ENCODE measurements at places on chromosomes 16 and 17.

- DNase-seq = no peak
These were observed 2449.5 kb downstream of the TP53TG3F start for GRCh38 chr16:35908942-35909341.

DNA sequence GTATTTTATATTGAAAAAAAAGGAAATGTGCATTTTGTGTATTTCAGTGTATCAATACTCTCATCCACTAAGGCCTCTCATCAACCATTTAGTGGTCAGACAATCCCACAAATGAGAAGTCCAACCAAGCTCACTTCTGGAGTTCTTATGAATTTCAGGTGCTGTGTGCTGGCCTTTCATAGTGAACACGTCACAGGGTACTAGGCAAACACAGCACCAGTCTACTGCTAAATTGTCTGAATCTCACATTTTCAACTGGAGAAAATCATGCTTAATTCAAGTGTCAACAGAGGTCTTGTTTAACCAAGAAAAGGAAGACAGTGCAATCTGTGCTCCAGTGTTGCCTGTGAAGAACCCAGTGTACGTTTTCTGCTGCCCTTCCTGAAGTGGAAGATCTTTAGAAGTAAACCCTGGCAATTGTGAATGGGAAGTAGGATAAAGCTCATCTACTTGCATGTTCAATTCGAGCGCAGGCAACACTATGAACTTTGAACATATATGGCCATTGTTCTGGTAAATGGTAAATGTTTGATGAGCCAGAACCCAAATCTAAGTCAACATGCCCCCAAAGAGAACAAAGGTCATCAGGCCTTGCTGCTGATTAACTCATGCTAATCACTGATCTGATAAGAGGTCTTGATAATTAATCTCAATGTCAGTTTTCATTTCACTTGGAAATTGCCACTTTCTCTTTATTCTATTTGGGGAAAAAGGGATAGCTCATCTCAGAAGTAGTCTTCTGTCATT lies 439.2 kb upstream of the SOX9 start:
- DNase-seq = no peak

DNA sequence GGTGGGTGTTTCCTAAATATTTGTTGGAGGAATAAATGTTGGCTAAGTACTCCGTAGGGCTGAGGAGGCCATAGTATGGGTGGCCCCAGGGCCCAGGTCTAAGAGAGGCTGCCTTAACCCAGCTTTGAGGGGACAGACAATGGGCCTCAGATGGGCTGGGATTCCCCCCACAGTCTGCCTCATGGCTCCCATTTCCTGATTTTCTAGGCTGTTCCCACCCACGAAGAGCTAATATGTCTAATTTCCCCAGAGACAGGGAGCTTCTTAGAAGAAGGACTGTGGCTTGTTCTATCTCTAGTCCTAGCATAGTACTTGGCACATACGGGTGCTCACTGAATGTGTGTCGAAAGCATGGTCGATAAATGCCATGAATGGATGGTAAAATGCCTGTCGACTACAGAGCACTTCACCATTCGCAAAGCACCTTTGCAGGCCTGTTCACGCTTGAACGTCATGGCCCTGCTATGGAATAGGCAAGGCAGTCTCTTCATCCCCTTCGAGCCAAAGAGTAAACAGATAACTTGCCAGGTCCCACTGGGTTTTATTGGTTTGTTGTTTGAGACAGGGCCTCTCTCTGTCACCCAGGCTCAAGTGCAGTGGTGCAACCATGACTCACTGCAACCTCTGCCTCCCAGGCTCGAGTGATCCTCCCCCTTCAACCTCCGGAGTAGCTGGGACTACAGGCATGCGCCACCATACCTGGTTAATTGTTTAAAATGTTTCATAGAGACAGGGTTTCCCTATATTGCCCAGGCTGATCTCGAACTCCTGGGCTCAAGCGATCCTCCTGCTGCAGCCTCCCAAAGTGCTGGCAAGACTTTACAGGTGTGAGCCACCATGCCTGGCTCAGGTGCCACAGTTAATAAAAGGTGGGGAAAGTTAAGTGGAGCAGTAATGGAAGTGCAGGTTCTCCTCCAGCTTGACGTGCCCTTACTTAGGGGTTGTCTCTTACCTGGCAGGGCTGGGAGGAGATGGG lies 9.7 kb downstream of the CHAD start:
- DNase-seq = no peak

DNA sequence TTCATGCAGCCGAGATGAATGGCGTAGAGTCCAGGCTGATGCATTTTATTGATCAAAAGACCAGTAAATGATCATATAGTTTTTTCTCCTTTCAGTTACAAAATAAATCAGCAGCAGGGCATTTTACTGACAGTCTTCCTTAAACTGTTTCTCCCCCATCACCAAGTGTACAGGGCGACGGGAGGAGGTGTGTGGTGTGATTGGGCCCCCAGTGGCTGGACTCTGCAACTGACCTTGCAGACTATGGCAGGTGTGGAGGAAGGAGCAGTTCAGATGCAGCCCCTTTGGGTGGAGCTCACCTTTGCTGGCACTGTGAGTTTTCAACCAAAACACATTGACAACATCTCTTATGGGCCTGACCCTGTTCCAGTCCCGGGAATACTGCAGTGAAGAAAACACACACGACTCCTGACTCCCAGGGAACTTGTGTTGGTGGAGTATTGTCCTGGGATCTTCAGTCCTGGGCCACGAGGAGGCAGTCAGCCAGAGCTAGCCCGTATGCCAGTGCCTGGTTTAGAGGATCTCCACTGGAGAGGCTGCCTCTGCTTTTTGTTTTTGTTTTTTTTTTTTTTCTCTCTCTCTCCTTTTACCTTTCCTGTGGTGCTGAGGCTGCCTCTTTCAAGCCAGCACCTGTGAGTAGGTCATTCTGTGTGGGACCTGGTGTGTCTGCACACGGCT lies 29.8 kb downstream of the KIAA0513 start:
- DNase-seq = no peak

DNA sequence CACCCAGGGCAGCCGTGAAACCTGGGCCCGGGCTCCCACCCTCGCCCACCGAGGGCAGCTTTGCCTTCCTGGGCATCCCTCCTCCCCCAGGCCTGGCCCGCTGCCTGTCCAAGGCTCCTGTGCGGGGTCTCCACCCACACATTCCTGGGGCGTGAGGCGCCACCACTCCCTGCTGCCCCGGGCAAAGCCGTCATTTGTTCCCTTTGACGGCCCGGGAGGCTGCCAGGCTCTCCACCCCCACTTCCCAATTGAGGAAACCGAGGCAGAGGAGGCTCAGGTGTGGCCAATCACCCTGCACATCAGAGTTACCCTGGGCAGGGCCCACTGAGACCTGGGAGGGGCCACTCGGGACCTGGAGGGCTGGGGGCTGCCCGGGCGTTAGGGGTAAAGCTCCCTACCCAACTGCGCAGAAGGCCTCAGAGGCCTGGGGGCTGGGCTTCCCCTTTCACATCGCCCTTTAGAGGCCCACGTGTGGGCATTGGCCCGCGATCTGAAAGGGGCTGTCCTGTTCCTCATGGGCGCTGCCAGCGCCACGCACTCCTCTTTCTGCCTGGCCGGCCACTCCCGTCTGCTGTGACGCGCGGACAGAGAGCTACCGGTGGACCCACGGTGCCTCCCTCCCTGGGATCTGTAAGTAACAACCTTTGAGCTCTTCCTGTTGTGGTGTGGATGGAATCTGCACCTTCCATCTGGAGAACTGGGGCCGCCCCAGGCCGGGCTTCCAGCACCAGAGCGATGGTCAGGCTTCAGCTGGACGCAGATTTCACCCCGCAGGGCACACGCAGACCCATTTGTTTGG lies at the start of gene MSLN:
MSLN (plus strand) TSS at position 190 of the 799 bp plus-strand sequence. CDS start 1,947 bp downstream, outside the sequence.
- DNase-seq = no peak

DNA sequence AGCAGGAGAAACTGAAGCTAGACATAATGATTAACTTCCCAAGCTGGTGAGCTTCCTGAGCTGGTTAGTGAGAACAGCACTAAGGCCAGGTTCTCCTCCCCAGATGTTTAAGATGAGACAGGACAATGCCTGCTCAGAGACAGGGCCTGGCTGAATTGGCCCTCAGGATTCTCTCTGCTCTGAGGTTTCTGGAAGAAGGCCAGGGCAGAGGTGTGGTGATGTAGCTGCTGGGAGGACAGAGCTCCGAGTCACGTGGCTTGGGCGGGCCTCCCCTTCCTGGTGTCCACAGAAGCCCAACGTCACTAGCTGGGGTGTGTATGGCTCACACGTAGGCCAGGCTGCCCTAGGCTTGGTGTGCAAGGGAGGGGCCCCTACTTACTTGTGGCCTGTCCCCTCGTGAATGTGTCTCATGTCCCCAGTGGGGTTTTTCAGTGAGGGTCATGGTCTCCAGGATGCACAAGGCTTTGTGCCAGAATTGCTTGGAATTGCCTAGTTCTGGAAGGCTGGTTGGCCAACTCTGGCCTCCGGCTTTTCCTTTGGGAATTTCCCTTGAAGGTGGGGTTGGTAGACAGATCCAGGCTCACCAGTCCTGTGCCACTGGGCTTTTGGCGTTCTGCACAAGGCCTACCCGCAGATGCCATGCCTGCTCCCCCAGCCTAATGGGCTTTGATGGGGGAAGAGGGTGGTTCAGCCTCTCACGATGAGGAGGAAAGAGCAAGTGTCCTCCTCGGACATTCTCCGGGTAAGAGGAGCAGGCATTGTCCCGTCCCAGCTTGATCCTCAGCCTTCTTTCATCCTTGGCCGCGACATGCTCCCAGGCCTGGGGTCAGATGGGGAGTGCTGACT lies 3.4 kb downstream of the NOD2 start:
- DNase-seq = no peak

DNA sequence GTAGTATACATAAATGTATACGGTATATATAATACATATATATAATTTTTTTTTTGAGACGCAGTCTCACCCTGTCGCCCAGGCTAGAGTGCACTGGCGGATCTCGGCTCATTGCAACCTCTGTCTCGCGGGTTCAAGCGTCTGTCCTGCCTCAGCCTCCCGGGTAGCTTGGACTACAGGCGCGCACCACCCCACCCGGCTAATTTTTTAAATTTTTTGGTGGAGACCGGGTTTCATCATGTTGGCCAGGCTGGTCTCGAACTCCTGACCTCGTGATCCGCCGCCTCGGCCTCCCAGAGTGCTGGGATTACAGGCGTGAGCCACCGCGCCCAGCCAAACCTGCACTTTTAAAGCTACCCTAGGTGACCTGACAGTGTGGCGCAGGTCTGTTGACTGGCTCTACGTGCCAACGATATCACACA lies 745 bp downstream of the PAM16 start:
- DNase-seq = no peak

DNA sequence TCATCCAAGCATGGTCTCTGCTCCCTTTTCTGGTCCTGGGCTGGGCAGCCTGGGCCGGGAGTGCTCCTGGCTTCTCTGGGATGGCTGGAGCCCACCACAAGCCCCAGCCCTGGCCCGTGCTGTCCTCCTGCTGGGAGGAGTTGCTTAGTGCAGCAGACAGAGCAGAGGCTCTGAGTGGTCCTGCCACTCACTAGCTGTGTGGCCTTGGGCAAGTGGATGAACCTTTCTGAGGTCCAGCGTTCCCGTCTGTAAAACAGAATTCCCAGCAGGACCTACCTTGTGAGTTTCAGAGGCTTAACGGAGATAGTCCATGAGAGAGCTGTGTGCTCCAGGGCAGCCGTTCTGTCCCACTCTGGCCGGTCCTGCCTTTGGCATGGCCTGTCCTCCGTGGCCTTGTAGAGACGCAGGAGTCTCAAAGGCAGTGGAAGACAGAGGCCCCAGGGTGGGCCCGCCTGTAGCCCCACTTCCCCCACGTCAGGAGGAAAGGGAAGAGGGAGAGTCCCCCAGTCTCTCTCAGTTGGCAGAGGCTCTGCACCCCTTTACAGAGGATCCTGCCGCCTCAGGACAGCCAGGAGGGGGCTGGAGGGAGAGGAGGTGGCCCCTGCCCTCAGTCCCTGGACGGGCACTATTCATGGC lies 7.8 kb downstream of the MYO15B start:
- DNase-seq = no peak

DNA sequence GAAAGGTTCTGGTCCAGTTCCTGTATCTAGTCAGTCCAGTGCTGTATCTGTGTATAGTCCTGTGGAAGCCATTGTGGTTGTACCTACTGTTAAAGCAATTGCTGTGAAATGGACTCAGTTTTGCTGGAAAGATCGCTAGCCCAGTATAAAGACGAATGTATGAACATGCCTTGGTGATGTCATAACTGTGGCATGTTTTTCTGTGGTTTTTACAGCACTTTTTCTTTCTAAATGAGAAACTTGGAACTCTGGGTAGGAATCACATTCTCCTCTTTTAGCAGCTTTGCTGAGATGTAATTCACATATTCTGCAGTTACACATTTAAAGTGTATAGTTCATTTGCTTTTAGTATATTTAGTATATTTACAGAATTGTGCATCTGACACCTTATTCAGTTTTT lies 58.1 kb downstream of the MAP2K4 start:
- peak; percentile 46 for DNase-seq

- DNase-seq = no peak
These were observed 29.7 kb downstream of the DCAKD start for GRCh38 chr17:45021607-45022287.

DNA sequence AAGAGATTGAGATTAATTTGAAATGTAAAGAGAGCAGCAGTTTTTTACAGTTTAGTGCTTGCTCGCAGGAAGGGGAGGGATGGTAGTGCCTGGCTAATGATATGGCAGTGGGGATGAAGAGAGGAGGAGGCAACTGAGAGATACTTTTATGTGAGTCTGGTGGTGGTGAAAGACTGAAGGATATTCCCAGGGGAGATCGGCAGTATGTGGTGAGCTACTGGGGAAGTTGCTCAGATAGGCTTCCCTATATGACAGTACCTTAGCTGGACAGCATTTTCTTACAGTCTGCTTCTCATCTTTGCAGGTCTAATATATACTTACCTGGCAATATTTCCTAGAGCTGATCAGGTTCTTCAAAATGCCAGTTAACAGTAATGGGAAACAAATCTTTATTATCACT lies 8.6 kb downstream of the CEP95 start:
- no peak for DNase-seq

GRCh38 chr16:21560462-21560861 lies 38.9 kb upstream of the METTL9 start:
- no peak for DNase-seq

- no peak for DNase-seq
These were observed 14.9 kb upstream of the CD300A start for GRCh38 chr17:74451557-74451956.

DNA sequence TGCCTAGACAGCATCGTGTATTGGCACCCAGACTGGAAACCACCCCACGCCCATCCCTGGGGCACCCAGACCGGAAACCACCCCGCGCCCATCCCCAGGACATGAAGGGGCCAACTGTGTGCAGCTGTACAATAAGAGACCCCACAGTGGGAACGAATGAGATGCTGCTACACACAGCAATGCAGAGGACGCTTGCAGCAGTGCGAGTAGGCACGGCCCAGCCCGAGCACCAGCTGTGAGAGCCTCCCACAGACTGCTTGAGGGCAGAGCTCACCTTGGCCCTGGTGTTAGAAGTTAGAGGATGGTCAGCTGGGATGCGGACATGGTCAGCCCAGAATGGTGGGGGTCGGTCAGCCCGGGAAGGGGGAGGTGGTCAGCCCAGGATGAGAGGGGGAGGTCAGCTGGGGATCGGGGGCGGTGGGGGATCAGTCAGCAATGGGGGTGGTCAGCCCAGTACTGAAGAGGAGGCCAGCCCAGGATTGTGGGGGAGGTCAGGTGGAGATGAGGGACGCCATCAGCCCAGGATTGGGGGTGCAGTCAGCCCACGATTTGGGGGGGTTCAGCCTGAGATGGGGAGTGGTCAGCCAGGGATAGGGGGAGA lies 340.0 kb downstream of the C16orf95 start:
- no peak for DNase-seq

- DNase-seq = no peak
These were observed 46.6 kb upstream of the TANC2 start for GRCh38 chr17:62919388-62919787.

Measured in fibroblast of skin of left biceps (primary cell).